ENCODE measurements at places on chromosomes 5 and 9.
A peak's percentile ranks its signal among the peaks of the same experiment; 100 is the strongest.

- no peak for DNase-seq
Measured at GRCh38 chr9:13049223-13049622, 230.3 kb downstream of the MPDZ start.

GRCh38 chr5:15615859-15616258 lies 115.9 kb downstream of the FBXL7 start:
- peak; percentile 39 for DNase-seq

GRCh38 chr5:57895766-57896165 lies 413.2 kb upstream of the ACTBL2 start:
- peak; percentile 28 for DNase-seq

DNA sequence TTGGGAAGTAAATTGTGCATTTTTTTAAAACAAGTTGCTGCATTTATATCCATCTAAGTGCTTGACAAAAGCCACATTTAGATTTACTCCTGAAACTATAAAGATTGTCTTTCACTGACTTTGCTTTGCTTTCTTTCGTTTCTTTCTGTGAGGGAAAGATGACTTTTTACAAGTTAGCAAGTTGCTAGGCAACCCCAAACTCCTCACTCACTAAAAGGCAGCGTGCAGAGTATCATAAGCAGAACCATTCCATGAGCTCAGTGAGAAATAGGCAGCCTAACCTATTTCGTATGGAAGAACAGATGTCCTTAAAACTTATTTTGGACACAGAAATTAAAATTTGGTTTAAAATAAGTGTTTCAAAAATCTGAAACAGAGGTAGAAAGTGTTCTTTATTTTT lies 29.0 kb downstream of the KLF9 start:
- DNase-seq: no peak

DNA sequence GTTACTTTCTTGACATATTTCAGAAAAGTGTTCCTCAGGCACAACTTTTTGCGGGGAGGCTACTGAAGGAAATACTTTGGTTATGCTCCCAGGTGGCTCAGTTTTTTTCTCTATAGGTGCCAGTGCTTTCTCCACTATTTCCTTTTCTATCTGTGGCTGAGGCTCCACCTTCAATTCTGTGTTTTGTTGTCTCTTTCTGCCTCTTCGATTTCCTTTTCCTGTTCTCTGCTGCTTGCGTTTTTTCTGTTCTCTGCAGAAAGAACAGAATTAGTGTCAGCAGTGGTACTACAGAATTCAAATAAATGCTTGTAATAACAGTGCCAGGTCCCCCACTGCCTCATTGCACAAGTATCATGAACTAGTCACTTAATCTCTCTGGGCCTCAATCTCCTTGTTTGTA lies 7.0 kb downstream of the HEMGN start:
- DNase-seq: no peak

DNA sequence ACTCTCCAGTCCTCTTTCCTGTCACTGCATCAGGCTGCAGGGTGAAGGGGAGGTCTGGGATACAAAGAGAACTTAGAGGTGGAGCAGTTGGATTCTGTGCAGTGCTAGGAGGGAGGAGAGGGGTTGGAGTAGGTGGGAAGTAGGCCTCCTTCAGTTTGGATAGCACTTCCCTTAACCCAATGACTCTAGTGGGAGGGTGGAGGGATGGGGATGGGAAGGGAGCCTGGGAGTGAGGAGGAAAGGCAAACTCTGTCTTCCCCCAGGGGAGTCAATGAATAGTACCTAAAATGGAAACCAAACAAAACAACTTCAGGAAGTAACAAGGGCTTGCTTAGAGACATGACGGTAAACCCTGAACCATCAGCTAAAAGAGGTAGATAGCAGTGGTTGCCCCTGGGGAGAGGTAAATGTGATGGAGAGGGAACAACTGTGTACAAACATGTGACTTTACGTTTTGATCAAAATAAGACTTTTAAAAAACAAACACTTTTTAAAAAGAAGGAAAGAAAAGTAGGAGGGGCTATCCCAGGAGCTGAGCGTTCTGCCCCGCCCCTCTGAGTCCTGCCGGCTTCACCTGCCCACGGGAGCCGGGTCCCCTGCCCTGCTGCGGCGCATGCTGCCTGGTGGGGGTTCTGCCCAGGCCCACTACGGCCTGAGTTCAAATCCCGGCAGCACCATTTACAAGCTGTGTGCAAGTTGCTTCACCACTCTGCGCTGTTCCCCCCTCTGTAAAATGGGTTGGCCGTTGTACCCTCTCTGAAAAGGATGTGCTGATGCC lies 30.9 kb downstream of the GSN start:
- no peak for DNase-seq

- DNase-seq: no peak
Measured at GRCh38 chr5:2538169-2538568, 213.3 kb downstream of the IRX2 start.

GRCh38 chr9:81103597-81104471 lies 585.5 kb downstream of the TLE1 start:
- DNase-seq: no peak

GRCh38 chr5:35698047-35698808 lies 80.6 kb downstream of the SPEF2 start:
- no peak for DNase-seq

DNA sequence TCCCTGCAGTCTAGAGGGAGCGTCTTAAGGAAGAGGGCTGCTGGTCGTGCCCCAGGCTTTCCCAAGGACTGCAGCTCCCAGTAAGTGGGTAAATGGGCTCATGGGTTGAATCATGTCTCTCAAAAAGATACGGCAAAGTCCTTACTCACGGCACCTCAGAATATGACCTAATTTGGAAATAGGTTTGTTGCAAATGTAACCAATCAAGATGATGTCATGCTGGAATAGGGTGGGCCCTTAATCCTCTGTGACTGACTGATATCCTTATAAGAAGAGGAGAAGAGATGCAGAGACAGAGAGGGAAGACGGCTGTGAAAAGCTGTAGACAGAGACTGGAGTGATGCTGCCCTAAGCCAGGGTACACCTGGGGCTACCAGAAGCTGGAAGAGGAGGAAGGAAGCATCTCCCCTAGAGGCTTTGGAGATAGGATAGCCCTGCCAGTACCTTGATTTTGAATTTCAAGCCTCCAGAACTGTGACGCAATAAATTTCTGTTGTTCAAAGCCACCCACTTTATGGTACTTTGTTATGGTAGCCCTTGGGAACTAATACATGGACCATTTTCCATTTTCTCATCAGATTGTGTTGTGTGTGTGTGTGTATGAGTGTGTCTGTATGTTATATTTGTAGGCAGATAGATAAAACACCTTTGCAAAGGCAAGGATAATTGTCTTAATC lies 15.0 kb downstream of the GALNT10 start:
- peak; percentile 23 for DNase-seq

DNA sequence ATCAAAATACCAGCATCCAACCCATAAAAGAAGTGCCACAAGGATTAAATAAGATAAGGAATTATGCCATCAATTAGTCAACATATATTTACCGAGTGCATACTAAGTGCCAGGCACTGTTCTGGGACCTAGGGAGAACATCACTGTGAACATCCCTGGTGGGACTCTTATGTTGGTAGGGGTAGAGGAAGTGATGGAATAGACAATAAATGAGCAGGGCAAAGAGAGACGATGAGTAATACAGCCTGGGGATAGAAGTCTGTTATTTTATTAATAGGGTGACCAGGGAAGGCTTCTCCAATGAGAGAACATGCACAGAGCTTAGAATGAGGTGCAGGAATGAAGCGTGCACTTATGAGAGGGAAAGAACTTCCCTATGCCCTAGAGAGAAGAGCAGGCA lies 47.4 kb upstream of the VLDLR start:
- no peak for DNase-seq

DNA sequence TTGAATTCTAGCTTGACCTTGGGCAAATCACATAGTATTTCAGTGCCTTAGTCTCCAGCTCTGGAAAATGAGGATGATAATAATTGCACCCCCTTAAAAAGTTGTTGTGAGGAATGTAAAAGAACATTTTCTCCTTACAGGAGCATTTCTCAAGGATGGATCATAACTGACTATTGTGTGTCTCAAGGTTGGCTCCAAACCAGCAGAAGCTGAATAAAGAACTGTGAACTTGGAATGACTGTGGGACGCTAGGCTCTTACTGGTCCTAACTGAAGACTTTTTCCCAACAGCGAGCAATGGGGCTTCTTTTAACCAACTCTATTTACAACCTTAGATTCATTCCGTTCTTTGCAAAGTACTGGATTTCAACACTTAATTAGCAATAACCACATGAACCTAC lies 26.2 kb upstream of the GLRX start:
- no peak for DNase-seq

GRCh38 chr5:15692706-15693381 lies 192.9 kb downstream of the FBXL7 start:
- DNase-seq: no peak

- no peak for DNase-seq
Measured at GRCh38 chr5:134714120-134714519, 24.2 kb upstream of the CAMLG start.

- DNase-seq: no peak
Measured at GRCh38 chr9:136868644-136869043, 2.5 kb upstream of the EDF1 start.

- no peak for DNase-seq
Measured at GRCh38 chr5:64742821-64743220, 25.7 kb downstream of the SREK1IP1 start.

- DNase-seq: no peak
Measured at GRCh38 chr9:136105398-136106135, 10.5 kb upstream of the NACC2 start.

- no peak for DNase-seq
Measured at GRCh38 chr5:142871363-142872193, 101.4 kb downstream of the ARHGAP26 start.

- DNase-seq: peak; percentile 66
Measured at GRCh38 chr5:66247176-66247960, 103.3 kb downstream of the SREK1 start.

GRCh38 chr9:6184749-6185645 lies 30.6 kb upstream of the IL33 start:
- DNase-seq: peak; percentile 45

- DNase-seq: peak; percentile 59
Measured at GRCh38 chr9:71506821-71507220, 261.5 kb downstream of the CEMIP2 start.

GRCh38 chr9:5554254-5554653 lies 43.9 kb downstream of the PDCD1LG2 start:
- DNase-seq: no peak

- no peak for DNase-seq
Measured at GRCh38 chr5:8720506-8720905, 825.4 kb downstream of the SEMA5A start.

- DNase-seq: peak; percentile 71
Measured at GRCh38 chr9:36074870-36075532, 38.3 kb downstream of the RECK start.

GRCh38 chr5:8184455-8185063 lies 315.6 kb downstream of the MTRR start:
- no peak for DNase-seq

DNA sequence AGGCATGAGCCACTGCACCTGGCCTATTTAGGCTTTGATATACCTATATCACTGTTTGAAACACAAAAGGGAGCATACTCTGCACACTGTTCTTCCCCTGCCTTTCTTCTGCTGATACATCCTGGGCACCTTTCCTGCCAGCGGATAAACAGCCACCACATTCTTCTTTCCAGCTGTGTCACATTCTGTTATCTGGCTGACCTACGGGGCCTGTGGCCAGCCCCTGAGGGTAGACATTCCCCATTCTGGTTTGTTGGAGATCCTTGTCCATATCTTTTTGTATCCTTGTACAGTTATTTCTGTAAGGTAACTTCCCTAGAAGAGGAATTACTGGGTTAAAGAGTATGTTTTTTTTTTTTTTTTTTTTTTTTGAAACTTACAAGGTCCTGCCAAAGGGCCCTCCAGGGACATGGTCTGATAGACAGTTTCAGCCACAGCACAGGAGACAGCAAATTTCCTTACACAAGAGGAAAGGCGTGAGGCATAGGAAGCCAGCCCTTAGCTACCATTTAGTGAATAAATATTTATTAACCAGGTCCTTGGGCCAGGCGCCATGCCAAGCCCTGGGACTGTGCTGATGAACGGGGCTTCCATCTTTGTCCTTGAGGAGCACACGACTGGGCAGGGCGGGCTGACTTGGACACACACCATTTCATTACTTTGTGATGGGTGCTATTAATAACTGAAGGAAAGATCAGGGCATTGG lies 57.8 kb downstream of the ERGIC1 start:
- no peak for DNase-seq

DNA sequence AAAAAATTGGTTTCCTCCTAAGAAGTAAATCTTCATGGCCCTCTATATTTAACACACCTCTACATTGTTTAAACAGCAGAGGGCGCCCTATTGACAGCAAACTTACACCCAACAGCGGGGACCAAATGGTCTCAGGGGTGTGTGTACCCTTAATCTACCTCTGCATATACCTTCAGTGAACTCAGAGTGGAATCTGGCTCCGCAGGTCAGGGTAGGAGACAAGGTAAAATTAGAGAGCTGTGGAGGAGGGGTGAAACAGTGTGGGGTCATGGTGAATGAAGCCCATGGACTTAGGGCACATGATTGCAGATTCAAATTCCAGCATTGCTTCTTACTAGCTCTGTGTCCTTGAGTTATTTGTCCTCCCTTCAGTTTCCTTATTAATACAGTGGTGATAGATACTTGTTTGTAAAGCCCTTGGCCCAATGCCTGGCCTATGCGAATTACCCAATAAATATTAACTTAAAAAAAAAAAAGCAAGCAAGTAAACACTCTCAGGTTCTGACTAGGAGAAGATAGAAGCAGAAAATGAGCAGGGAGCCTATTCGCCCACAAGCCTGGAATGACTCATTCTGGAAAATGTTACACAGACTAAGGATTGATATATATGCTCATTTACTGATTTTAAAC lies 122.9 kb downstream of the CAVIN4 start:
- no peak for DNase-seq

DNA sequence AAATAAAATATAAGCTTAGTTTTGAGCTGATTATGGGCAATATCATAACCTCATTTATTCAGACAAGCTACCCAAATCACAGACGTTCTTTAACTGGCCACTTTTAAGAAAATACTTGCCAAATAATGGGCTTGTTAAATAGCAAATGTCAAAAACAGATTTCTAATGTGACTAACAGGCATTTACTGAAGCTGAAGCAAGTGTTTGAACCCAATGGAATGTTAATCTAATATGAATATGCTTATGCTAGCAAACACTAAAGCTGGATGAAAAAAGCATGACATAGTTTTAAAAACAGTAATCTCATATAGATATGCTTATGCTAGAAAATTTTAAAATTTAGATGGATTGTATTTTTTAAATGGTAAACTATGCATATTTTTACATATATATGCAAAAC lies 411.6 kb upstream of the PTGER4 start:
- no peak for DNase-seq

DNA sequence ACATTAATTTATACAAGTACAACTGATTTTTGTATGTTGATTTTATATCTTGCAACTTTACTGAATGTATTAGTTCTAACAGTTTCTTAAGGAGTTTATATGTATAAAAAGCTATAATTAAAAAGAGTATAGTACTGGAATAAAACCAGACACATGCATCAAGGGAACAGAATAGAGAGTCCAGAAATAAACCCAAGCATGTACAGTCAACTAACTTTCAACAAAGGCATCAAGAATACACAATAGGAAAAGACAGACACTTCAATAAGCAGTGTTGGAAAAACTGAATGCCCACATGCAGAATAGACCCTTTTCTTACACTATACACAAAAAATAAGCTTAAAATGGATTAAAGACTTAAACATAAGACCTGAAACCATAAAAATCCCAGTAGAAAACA lies 170.9 kb downstream of the ICE1 start:
- no peak for DNase-seq

GRCh38 chr9:94649100-94649819 lies 9.9 kb upstream of the FBP1 start:
- DNase-seq: peak; percentile 70
